ENCODE measurements at places on chromosomes 7 and 10.

DNA sequence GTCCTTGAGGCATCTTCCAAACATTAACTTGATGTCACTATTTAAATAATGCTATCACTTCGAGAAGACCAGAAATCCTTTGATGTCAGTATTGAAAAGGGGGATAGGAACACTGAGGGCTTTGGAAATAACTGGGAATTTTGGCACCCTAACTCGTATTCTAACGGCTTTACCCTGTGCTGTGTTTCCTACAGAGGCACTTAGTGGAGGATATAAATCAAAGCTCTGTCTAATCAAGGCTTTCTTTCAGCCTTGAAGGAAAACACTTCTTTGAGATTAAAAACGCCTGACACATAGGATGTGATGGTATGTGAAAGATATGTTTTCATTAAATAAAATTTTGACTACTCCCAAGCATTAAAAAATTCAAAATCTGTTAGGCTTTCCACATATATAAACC lies 62.3 kb downstream of the CREB5 start:
- DNase-seq, result no peak

DNA sequence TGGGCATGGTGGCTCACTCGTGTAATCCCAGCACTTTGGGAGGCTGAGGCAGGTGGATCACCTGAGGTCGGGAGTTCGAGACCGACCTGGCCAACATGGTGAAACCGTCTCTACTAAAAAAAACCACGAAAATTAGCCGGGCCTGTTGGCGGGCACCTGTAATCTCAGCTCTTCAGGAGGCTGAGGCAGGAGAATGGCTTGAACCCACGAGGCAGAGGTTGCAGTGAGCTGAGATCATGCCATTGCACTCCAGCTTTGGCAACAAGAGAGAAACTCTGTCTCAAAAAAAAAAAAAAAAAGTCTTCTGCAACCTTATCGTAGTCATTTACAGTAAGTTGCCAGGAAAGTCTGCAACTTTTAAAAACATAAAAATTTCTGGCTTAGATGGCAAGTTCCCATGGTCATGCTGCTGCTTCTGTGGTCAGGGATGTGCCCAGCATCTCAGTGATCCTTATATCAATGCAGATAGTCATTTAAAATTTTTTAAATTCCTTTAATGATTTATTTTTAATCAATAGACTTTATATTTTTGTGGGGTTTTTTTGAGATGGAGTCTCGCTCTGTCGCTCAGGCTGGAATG lies 15.6 kb downstream of the SUFU start:
- DNase-seq, result no peak

DNA sequence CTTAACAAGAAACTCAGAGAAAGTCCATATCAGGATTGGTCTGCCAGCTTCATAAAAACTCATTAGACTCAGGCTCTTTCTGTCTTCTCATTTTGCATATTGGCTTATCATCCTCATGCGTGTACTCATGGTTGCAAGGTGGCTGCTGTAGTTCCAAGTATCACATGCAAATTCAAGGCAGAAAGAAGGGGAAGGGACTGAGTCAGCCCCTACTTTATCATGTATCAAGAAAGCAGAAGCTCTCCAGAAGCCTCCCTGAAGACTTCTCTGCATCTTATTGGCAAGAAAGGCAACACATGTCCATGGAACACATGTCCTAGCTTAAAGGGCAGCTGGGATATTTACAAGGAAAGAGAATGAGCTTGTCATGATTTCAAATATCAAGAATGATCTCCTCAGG lies 19.4 kb upstream of the EZH2 start:
- DNase-seq, result no peak

DNA sequence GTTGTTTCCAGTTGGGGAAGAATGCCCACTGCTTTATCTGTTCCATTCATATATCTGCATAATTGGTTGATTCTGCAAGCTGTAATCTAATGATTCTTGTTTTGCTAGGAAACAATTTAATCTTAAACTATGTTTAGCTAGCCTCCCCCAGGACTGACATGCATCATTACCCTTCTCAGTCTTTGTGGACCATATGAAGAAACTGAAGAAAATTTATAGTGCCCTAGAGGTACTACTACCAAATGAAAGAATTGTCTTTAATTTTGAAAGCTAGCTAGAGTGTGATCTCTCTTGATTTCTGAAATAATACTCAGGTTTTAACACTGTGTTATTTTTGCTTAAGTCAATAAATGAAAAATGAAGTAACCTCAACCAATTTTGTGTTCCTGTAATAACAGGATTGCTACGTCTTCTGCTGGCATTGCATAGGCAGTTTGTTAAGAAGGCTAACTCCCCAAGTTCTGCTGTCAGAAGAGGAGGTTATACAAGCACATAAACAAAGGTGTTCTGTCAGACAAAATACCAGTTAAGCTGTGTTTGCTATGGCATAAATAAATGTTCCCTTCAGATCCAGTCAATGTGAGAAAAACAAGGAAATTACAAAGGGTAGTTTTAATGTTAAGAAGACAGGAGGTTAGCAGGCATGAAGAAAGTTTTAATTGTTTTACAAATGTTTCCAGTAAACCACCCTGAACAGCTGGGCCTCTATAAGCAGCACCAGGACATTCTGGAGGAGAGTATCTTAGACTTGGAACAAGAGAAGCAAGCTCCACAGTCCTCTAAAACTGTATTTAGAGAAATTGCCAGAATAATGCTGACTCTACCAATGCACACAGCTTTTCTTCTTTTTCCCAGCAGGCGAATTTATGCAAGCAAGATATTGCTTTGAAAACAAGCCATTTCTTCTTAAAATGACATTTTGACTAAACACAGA lies 90.3 kb upstream of the CTTNBP2 start:
- no peak for DNase-seq

DNA sequence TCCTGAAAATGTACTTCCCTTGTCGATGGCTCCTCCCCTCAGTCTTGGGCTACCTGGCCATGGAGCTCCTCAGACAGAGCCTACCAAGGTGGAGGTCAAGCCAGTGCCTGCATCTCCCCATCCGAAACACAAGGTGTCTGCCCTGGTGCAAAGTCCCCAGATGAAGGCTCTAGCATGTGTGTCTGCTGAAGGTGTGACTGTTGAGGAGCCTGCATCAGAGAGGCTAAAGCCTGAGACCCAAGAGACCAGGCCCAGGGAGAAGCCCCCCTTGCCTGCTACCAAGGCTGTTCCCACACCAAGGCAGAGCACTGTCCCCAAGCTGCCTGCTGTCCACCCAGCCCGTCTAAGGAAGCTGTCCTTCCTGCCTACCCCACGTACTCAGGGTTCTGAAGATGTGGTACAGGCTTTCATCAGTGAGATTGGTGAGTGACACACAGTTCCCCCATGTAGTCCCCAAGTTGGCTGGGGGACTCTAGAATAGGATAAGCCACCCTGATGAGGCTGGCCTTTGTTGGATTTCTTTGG lies 8.8 kb downstream of the PPRC1 start:
- no peak for DNase-seq

DNA sequence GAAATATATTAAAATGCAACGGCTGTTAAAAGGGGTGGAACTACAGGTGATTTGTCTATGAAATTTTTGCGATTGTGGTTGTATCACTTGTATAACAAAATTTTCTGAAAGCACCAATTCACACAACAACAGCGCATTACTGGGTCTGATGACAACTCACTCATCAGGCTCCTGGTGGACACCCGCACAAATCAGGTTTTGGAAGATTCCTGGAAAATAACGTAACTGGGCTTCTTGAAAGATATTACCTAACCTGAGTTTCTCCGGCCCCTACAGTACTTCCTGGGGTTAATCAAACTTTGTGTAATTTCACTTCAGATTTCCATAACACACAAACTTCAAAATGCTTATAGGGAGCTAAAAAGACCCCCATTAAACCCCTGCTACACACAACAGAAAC lies 7.6 kb downstream of the SNX8 start:
- no peak for DNase-seq

GRCh38 chr7:120550494-120551048 lies 277.6 kb downstream of the KCND2 start:
- no peak for DNase-seq

DNA sequence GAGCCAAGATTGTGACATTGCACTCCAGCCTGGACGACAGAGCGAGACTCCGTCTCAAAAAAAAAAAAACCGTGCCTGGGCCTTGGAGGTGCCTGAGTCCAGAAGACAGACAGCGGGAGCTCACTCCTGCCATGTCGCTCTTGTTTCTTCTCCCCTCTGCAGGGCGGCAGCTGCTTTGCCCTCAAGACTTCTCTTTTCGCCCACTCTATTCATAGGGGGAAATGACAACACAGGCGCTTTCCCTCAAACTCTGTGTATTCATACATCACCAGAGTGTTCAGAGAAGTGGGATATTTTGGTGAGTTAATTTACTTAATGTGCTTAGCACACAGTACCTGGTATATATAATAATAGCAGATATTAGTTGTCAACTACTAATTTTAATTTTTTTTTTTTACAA lies 44.5 kb downstream of the FOXK1 start:
- DNase-seq, result no peak

GRCh38 chr7:102866535-102867215 lies 46.1 kb upstream of the LRRC17 start:
- DNase-seq, result no peak

GRCh38 chr7:115260381-115260780 lies 338.5 kb downstream of the MDFIC start:
- DNase-seq, result no peak

DNA sequence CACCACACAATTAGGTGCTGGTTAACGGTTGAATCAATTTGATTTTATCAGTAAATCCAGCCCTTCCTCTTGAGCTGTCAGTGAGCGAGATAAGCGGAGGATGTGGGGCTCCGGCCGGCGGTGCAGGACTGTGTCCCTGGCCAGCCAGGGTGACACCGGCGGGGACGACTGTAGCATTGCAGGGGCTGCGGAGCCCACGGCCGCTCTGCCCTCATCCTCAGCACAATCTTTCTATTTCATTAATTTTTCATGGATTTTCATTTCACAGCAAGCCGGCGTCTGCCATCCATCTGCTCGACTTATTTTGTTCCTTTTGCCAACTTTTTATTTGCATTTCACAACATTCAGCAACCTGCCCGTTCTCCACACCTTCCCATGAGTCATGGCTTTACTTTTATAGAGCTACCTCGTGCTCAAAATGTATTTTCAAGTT lies 4.7 kb downstream of the ADARB2 start:
- no peak for DNase-seq

- DNase-seq, result no peak
Measured at GRCh38 chr10:79496896-79497295, 15.4 kb upstream of the EIF5AL1 start.

DNA sequence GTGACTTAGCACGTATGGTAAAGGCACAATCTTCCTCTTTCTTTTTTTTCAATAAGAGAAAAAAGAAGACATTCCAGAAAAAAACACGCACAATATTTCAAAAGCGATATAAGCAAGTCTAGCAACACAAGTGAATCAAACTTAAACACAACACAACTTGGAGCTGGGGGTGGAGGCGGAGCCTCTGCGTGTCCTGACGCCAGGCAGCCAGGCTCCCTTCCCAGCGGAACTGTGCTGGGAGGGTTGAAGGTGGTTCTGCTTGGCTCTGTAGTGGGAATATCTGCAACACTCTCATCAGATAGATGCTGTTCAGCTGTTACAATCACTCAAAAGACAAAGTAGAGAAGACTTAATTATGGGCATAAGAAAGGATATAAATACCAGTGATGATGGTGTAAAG lies 211.4 kb downstream of the WDR37 start:
- no peak for DNase-seq

GRCh38 chr7:106376026-106376799 lies 91.4 kb upstream of the NAMPT start:
- no peak for DNase-seq

GRCh38 chr7:149196151-149196704 lies 882 bp downstream of the ZNF282 start:
- no peak for DNase-seq

GRCh38 chr7:71325151-71325550 lies 193.2 kb downstream of the GALNT17 start:
- DNase-seq, result no peak

- no peak for DNase-seq
Measured at GRCh38 chr10:93061594-93062513, 1.3 kb downstream of the CYP26C1 start.

- no peak for DNase-seq
Measured at GRCh38 chr7:117212969-117213877, 109.6 kb downstream of the WNT2 start.

- DNase-seq, result no peak
Measured at GRCh38 chr7:105807448-105807762, 69.0 kb downstream of the ATXN7L1 start.

All from AG04450 (cell line).